ENCODE measurements at places on chromosomes 4 and X.

- no peak for DNase-seq
These were observed 30.2 kb upstream of the GRIA3 start for GRCh38 chrX:123153846-123154335.

DNA sequence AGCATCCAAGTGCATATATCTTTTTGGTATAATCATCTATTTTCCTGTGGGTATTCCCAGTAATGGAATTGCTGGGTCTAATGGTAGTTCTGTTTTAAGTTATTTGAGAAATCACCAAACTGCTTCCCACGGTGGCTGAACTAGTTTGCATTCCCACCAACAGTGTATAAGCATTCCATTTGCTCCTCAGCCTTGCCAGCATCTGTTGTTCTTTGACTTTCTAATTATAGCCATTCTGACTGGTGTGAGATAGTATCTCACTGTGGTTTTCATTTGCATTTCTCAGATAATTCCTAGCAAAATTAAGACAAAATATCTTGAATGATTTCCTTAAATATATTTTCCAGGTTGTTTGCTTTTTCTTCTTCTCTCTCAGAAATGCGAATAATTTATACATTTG, 341.1 kb downstream of the GBA3 start:
- DNase-seq, result no peak

- DNase-seq, result no peak
These were observed 318.9 kb upstream of the GATB start for GRCh38 chr4:152079543-152080293.

- DNase-seq, result no peak
These were observed 521.2 kb downstream of the ANKRD50 start for GRCh38 chr4:124191329-124191728.

All from cortex of kidney (tissue), 1 donor.